ENCODE measurements at places on chromosomes 5 and 9.

DNA sequence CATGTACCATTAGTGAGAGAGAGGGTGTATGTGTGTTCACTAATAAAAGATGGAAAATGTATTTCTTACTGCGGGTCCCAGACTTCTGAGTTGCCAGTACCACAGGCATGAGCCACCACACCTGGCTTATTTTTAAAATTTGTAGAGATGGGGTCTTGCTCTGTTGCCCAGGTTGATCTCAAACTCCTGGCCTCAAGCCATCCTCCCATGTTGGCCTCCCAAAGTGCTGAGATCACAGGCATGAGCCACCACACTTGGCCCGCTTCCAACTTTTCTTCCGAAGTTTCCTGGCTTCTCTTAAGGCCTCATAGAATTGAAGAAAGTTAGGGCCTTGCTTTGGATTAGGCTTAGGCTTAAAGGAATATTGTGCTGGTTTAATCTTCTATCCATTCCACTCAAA is 40.4 kb upstream of the F2RL2 start:
- no peak for DNase-seq

GRCh38 chr5:88952344-88952743 is 69.4 kb upstream of the MEF2C start:
- DNase-seq, result no peak

DNA sequence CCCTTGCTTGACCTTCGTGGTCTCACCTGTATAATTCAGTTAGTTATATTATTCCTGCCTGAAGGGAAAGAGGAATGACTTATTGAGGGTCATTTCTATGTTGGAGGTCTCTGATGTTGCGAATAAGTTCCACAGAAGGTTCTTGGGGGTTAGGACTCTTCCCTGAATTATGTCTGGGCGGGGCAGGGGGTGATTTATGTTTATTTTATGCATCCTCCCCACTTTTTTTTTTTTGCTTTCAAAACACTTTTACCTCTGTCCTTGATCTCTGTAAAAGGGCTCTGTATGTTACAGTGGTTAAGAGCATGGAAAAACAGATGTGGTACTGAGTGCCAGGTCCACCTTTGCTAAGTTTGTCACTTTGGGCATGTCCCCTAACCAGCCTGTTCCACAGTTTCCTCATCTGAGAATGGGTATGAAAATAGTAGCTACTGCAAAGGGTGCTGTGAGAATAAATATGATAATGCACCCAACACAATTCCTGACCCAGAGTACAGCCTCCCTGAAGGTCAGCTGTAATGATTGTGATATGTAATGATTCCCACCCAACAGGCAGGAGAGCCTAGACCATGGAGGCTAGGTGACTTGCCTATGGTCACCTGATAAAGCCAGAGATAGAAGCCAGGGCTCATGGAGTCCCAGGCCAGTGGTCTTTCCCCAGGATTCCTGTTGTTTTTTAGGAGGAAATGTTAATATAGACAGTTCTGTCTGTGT is 54.8 kb downstream of the SLC22A5 start:
- DNase-seq, result no peak

DNA sequence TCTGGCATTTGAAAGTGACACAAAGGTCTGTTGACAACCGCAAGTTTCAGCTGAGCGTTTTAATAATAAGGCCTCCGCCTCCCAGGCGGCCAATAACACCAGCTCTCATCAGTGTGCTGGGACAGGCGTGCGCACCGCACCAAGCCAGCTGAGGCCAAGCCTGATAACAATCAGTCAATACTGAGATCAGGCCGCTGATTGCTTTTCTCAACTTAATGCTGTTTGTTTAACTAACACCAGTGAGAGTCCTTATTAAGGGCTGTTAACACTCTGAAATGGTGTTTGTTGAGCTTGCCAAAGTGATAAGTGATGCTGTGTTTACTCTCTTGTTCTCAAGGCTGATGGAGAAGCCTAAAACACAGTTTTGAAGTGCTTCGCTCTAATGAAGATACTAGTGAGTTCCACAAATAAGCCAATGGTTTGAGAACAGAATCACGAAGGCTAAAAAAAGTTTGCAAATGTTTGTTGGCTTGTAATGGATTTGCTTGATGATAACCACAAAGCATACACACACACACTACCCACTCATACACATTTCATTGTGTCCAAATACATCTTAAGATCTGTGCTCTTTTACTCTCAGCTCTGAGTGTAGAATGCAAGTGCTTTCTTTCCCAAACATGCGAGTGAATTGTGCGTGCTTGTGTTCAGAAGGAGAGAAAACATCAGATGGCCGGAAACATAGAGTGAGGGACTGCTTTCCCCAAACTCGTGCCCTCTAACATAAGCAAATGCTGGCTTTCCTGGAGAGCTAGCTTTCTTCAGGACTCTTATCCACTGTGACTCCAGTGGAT is 330.4 kb upstream of the KLF4 start:
- DNase-seq, result no peak

GRCh38 chr9:85291266-85291665 is 450.5 kb downstream of the AGTPBP1 start:
- DNase-seq, result no peak

GRCh38 chr9:106432631-106433030 is 430.3 kb upstream of the ZNF462 start:
- no peak for DNase-seq

DNA sequence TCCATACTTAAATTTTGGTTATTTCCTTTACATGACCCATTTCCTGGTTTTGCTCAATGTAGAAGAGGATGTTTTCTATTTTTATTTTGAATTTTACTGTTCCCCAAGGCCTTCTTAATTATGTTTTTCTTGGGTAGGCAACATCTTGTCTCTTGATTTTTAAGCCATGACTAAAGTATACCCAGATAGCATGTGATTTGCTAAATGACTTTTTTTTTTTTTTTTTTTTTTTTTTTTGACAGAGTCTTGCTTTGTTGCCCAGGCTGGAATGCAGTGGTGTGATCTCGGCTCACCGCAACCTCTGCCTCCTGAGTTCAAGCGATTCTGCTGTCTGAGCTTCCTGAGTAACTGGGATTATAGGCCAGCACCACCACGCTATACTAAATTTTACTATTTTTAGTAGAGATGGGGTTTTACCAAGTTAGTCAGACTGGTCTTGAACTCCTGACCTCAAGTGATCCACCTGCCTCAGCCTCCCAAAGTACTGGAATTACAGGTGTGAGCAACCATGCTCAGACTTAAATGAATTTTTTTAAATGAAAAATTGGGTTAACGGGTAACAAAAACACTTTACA is 198.6 kb upstream of the DAB2 start:
- DNase-seq, result no peak

- DNase-seq, result no peak
These were observed 214.4 kb upstream of the PAPPA start for GRCh38 chr9:115939065-115939765.

DNA sequence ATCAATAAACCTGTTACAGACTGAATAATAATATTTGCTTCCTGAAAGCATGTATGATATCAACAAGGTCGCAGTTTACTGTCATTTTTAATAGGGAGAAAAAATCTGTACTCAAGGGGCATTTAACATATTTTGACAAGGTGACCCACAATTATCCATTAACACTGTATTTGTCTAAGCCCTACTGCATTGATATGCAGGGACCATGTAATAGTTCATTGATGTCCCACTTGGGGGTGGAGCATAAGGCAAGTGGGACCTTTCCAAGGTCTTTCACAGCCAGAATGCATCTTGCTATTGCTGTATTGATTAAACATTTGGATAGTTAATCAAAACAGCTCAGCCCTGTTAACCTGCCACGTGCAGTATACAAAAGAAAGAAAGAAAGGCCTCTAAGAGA is 502.0 kb downstream of the NR2F1-AS1 start:
- DNase-seq, result no peak

GRCh38 chr9:133583586-133583985 is 25.6 kb downstream of the FAM163B start:
- DNase-seq, result no peak

- DNase-seq, result no peak
These were observed 156.0 kb downstream of the ISL1 start for GRCh38 chr5:51539232-51539631.

DNA sequence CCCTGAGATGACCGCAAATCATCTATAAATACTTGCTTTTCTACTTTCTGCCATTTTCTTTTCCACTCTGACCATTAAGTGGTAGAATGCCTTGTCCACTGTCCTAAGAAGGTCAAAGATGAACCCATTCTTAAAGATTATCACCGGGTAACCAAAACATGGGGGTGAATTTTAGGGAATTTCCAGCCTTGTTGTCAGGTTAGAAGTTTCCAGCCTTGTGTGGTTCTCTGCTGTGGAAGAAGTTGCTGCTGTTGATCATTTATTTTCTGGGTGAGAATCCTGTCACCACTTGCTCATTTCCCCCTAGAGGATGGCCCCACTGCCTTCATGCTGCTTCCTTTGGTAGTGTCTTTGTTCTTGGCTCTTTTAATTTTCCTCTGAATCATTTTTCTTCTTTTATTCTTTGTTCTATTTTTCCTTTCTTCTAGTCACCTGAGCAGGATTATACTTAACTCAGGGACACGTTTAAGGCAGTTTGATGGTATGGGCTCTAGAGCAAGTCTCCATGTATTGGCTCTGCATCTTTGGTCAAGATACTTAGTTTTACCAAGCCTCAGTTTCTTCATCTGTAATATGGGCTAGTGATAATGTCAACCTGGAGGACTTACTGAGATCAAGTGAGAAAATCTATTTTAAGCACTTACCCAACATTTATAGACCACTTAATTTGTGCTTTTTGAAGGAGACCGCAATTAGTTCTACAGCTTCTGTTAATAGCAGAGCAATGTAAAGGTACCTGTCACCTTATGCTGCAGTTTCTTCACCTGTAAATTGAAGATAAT is 266.2 kb downstream of the ARHGAP26 start:
- DNase-seq, result no peak

DNA sequence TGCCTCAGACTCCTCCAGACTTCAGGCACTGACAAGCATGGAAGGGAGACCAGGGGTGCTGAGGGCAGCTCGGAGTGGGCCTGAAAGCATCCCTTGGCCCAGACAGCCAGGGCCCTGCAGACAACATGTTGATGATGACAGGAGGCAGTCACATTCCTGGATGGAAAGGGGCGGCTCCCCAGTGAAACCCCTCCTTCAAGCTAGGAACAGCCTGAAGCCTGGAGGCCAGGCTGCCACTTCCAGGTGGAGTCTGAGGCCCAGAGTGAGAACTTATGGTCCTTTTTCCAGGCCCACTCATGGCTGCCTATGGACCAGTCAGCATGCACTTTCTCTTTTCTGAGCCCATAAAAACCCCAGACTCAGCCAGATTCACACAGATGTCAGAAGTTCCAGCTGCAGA is 104.2 kb upstream of the HCN1 start:
- DNase-seq, result no peak

- no peak for DNase-seq
These were observed 43.6 kb upstream of the TRAF1 start for GRCh38 chr9:120970244-120970643.

- no peak for DNase-seq
These were observed 69.5 kb upstream of the ELL2 start for GRCh38 chr5:96031180-96031579.

DNA sequence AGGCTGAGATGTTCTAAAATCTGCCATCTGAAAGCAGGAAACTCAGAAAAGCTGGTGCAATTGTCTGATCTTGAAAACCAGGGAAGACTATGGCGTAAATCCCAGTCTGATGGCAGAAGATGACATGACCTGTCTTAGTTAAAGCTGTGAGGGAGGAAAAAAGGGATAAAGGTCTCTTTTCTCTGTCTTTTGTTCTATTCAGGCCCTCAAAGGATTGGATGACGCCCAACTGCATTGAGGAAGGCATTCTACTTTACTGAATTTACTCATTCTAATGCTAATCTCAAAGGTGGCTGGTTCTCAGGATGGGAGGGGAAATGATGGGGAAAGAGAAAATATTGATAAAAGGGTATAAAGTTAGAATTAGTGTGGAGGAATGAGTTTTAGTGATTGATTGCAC is 312.8 kb upstream of the CTNND2 start:
- no peak for DNase-seq

DNA sequence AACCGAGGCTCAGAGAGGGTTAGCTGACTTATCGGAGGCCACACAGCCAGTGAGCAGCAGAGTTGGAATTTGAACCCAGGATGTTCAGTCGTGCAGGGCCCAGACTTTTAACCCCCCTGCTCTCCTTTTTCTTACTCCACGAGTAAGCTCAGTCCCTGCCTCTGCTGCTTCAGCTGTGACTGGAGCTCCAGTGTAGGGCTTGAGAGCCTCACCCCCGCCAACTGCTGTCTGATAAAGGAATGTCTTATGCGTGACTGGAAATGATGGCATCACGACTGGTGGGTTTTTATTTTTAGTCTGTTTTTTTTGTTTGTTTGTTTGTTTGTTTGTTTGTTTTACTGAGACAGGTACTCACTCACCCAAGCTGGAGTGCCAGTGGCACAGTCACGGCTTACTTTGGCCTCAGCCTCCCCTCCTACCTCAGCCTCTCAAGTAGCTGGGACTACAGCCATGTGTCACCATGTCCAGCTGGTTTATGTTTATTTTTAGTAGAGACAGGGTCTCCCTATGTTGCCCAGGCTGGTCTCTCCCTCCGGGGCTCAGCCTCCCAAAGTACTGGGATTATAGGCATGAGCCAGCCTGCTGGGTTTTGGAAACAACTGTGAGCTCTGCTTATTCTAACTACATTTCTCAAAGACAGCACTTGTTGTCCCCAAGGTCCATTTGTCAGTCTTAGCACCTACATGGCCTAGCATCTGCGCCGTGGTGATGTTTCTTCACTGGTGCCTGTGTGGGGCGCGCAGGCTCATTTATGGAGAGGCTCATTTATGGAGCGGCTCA is 52.5 kb upstream of the NCS1 start:
- no peak for DNase-seq

DNA sequence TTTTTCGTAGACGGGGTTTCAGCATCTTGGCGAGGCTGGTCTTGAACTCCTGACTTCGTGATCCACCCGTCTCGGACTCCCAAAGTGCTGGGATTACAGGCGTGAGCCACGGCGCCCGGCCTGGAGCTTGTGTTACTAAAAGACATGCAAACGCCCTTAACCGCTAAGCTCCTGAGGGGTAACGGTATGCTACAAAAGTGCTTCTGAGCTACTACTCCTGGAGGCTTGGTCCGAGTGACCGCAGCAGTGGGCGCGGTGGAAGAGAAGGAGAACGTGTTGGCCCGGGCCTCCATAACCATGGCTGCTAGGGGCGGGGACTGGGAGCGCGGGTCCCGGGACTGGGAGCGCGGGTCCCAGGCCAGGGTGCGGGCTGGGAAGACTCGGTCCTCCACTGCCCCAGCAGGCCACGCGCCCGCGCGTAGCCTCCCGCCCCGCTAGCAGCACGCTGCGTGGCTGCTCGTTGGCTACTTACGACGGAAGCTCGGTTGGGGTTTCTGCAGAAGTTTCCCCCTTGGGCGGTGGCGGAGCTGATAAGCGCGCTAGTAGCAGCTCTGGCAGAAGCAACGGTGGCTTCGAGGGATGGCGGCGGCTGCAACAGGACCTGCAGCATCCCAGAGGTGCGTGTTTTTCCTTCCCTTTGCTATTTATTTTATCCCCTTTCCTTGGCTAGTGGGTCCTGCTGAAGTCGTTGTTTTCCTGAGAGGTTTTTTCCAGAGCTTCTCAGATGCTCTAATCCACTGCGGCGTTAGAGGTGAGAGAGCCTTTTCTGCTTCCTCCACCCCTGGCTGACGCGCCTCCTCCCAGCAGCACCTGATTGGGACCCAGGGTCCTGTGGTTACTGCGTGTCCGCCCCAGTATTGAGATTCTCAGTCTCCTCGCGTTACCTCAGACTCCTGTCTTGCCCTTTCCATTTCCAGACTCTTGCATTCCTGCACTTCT is 69.2 kb upstream of the CCDC180 start:
- peak; percentile 74 for DNase-seq

Measured in GM03348 (cell line).